ENCODE measurements at places on chromosomes 13 and 19. TPM values are rescaled to one million over a fixed set of nuclear protein-coding genes. Genes with fewer than 3 reads are reported as not detected.

THSD1 gene
- 4.2 TPM for total RNA-seq

RAB20 gene
- total RNA-seq: 3.1 TPM

COX6B2 gene
- not detected for total RNA-seq

KIR3DL2 gene
- total RNA-seq: not detected

P2RY11 gene
- 12.7 TPM for total RNA-seq

PSG5 gene
- not detected for total RNA-seq

GNA15 gene
- 0.91 TPM for total RNA-seq

CEACAM4 gene
- 0.73 TPM for total RNA-seq

ZMYM2 gene
- 25.4 TPM for total RNA-seq

RFPL4A gene
- total RNA-seq: not detected

RAB4B gene
- 8.2 TPM for total RNA-seq

OR7D2 gene
- 0.24 TPM for total RNA-seq

ZNF667 gene
- 5.1 TPM for total RNA-seq

SPACA4 gene
- not detected for total RNA-seq

SPACA6 gene
- total RNA-seq: 3.1 TPM

KLK10 gene
- total RNA-seq: not detected

SIGLEC12 gene
- 0.13 TPM for total RNA-seq

CCDC169 gene
- 3.5 TPM for total RNA-seq

STOML3 gene
- total RNA-seq: not detected

CHMP2A gene
- 126 TPM for total RNA-seq

ZNF575 gene
- 1.0 TPM for total RNA-seq

ATXN8OS gene
- not detected for total RNA-seq

DKKL1 gene
- total RNA-seq: not detected

ZNF285 gene
- 1.1 TPM for total RNA-seq

URAD gene
- total RNA-seq: not detected

ZNF226 gene
- 4.4 TPM for total RNA-seq

SIAH3 gene
- total RNA-seq: not detected

LILRB2 gene
- 1.2 TPM for total RNA-seq

SHISA7 gene
- not detected for total RNA-seq

ADAMTSL5 gene
- total RNA-seq: 13.6 TPM

SELENOV gene
- total RNA-seq: not detected

ZNF506 gene
- total RNA-seq: 8.2 TPM

KASH5 gene
- not detected for total RNA-seq

LILRA2 gene
- total RNA-seq: 1.3 TPM

ETV2 gene
- total RNA-seq: not detected

CCDC194 gene
- total RNA-seq: not detected

EID2B gene
- 1.7 TPM for total RNA-seq

PEG3 gene
- 1.9 TPM for total RNA-seq

SYCN gene
- not detected for total RNA-seq

CLEC11A gene
- 2.0 TPM for total RNA-seq

TNNT1 gene
- 7,264 TPM for total RNA-seq

ACER1 gene
- not detected for total RNA-seq

NKPD1 gene
- total RNA-seq: 0.09 TPM

PRX gene
- 2.4 TPM for total RNA-seq

C19orf85 gene
- not detected for total RNA-seq

SPRY2 gene
- 26.5 TPM for total RNA-seq

CYP2A7 gene
- not detected for total RNA-seq

ACTMAP gene
- 13.3 TPM for total RNA-seq

ZNF888 gene
- 0.34 TPM for total RNA-seq

BLOC1S3 gene
- 7.8 TPM for total RNA-seq

DCT gene
- total RNA-seq: 0.22 TPM

TMEM38A gene
- total RNA-seq: 120 TPM

MBD3L3 gene
- not detected for total RNA-seq
